Karpas-422 (cell line): ENCODE measurements at places on chromosomes 3 and 15. TPM values are rescaled to one million over a fixed set of nuclear protein-coding genes. Genes with fewer than 3 reads are reported as not detected.
A peak's percentile ranks its signal among the peaks of the same experiment; 100 is the strongest.

PRR20G gene
- total RNA-seq = not detected in 2 replicates

- no peak for DNase-seq
Observed at GRCh38 chr3:122893282-122893681, 98.4 kb downstream of the SLC49A4 start.

SLC27A2 gene
- total RNA-seq = not detected in 2 replicates

GRCh38 chr15:39396979-39397615, 183.8 kb upstream of the THBS1 start:
- DNase-seq = no peak

C2CD4A gene
- not detected in 2 replicates for total RNA-seq

GABRB3 gene
- not detected in 2 replicates for total RNA-seq

DNA sequence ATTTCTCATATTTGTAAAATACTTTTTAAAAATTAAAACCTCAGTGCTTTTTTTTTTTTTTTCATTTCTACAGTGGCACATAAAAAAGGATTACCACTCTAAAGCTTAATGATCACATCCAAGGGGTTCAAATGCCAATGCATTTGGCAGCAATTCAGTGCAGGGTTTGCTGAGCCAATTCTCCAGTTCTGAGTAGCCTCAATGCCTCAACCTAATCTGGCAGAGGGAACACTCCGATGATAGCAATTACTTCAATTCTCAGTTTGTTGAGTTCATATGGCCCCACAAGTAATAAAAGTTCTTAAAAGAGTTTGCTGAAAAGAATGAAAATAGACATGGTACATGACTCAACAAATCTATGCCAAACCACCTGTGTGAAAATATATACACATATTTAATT, 79.3 kb upstream of the RBMS3 start:
- no peak for DNase-seq

GRCh38 chr3:5321666-5322340, 134.3 kb downstream of the EDEM1 start:
- no peak for DNase-seq

GRCh38 chr3:14664170-14664569, 10.8 kb upstream of the C3orf20 start:
- no peak for DNase-seq

EOMES gene
- total RNA-seq = 0.54 and 0.60 TPM in 2 replicates

LCMT2 gene
- 10.0 and 11.1 TPM in 2 replicates for total RNA-seq

EXD1 gene
- total RNA-seq = not detected in 2 replicates

KLHL40 gene
- total RNA-seq = not detected in 2 replicates

DNA sequence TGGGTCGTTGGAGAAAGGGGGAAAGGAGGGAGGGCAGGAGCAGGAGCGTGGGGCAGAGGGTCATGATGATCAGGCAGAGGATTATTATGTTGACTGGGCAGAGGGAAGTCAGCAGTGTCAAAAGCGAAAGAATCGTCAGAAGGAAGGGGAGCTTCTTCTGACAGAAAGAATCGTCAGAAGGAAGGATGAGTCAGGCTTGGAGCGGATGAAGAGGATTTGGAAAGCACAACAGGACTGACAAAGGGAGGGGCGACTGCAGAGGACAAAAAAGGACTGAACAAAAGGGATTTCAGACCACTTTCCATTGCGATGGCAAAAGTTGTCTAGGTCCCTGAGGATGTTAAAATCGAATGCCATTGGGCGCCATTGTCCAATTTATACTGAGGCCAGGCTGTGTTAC, 1053.5 kb downstream of the SI start:
- no peak for DNase-seq

- no peak for DNase-seq
Observed at GRCh38 chr15:100227781-100228180, 114.0 kb downstream of the ADAMTS17 start.

ATP2C1 gene
- 133 and 179 TPM in 2 replicates for total RNA-seq

GRCh38 chr3:124761250-124761796, 31.1 kb downstream of the UMPS start:
- DNase-seq = peak; percentile 88

- no peak for DNase-seq
Observed at GRCh38 chr3:179336345-179336929, 11.1 kb upstream of the MFN1 start.

GRCh38 chr15:41151451-41152005, 35.4 kb upstream of the INO80 start:
- no peak for DNase-seq

DNA sequence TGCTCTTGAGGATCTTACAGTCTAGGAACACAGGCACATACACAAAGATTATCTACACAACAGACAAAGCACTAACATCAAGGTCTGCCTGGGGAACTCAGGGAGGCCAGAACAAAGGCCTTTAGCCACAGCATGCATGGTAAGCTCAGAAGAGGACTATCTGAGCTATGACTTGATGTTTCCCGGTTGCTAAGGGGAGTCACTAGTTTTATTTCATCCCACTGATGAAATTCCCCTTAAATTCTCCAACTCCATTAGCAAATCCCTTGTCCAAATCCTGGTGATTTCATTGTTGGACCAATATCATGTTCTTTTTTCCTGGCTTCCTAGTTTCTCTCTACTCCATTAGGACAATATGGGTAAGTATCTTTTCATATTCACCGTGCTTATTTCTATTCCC, 23.3 kb downstream of the FBN1 start:
- DNase-seq = no peak

ZNF660 gene
- total RNA-seq = 5.4 and 11.1 TPM in 2 replicates

GRCh38 chr15:89155656-89156055, 65.7 kb downstream of the RLBP1 start:
- DNase-seq = no peak

- no peak for DNase-seq
Observed at GRCh38 chr3:18810306-18810661, 338.0 kb upstream of the KCNH8 start.
